ENCODE measurements at places on chromosomes 6 and 20. TPM values are rescaled to one million over a fixed set of nuclear protein-coding genes. Genes with fewer than 3 reads are reported as not detected.

DNA sequence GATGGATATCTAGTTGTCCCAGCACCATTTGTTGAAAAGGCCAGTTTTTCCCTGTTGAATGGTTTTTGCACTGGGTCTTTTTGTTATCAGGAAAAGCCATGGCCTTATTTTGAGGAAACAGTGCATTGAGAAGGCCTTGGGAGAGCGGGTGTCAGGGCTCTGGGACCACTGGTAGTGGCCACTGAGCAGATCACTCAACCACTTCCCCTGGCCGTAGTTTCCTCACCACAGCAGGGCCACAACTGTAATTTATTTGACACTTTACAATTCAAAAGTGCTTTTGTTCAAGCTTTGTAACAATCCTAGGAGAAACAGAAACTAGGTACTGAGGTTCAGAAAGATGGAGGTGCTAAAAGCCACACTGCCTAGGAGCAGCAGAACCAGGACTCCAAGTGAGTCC is 281.8 kb downstream of the GMDS start:
- no peaks in the 10 kb centered on the region for H3K4me1 ChIP-seq
- no peak for DNase-seq
- H3K36me3 ChIP-seq = no peaks in the 10 kb centered on the region
- H3K27ac ChIP-seq = no peak overlapping the region
- no peak overlapping the region for H3K4me3 ChIP-seq

GRCh38 chr6:3765415-3765814 is 13.9 kb upstream of the PXDC1 start:
- H3K27me3 ChIP-seq = no peaks in the 10 kb centered on the region
- H3K4me3 ChIP-seq = no peak overlapping the region
- no peak overlapping the region for H3K27ac ChIP-seq
- no peaks in the 10 kb centered on the region for H3K36me3 ChIP-seq

The RAET1L gene
- total RNA-seq = not detected

The HDAC2 gene
- 25.6 TPM for total RNA-seq

DNA sequence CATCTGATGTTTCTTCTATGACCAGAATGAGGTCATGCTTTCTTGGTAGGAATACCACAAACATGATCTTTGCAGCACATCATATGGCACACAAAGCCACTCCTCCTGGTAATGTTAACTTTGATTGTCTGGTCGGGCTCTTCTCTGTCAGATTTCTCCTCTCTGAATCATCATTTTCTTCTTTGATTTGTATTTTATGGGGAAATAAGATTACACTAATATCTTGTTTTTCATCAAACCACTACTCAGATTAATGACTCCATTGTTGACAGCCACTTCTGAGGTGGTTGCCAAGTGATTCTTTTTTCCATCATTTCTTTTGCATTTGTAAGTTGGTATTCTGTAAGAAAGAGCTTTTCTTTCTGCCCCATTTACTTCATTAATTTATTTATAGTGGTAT is 29.5 kb downstream of the TRMT11 start:
- no peak overlapping the region for H3K4me3 ChIP-seq
- no peaks in the 10 kb centered on the region for H3K27me3 ChIP-seq
- H3K4me1 ChIP-seq = no peaks in the 10 kb centered on the region

- no peaks in the 10 kb centered on the region for H3K36me3 ChIP-seq
- no peak overlapping the region for H3K27ac ChIP-seq
- H3K27me3 ChIP-seq = no peaks in the 10 kb centered on the region
- no peak for DNase-seq
- no peak overlapping the region for H3K4me3 ChIP-seq
- H3K4me1 ChIP-seq = peaks cover 53% of the 10 kb centered on the region
These were observed 53.1 kb downstream of the NINL start for GRCh38 chr20:25532015-25532751.

The GRM1 gene
- 0.07 TPM for total RNA-seq

The NT5E gene
- 10.6 TPM for total RNA-seq

The JPH2 gene
- 131 TPM for total RNA-seq

DNA sequence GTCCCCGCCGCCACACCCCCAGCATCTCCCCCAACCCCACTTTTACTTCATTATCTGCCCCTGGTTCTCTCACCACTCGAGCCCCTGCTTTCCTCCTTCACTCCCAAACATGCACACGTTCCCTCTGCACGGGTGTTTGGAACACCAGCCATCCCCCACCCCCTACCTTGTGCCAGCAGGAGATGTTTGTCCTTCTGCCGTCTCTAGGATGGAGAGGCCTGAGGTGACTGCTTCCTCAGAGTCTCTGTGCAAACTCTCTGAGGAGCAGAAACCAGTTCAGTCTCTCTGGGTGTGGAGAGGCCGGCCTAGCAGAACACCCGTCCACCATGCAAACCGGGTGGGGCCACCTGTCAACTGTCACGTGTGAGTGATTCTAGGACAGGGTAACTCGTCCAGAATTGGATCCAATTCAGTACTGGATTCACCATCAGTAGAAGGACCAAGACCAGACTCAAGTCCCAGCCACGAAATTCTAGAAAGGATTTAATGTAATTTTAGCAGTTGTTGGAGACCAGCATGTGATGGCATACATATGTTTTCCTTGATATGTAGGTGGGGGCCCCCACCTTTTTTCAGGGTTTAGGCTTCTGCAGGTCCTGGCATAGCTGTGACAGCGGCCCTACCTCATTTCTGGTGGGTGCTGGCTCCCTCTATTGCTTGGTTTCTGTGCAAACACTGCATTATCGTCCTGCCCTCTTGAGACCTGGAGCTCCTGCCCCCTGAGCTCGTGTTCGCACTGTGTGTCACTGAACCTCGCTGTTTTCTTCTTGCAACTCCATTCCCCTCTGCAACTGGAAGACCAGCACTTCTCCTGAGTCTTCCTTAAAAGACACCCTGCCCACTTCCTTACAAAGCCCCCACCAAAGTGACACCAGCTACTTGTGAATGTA is at the start of gene RAET1E:
TSS of gene RAET1E (minus strand) at position 259 of the 890 bp plus-strand sequence. CDS start 7,212 bp downstream, outside the sequence.
- DNase-seq = peak; percentile 55
- H3K27me3 ChIP-seq = no peaks in the 10 kb centered on the region
- peaks cover 42% of the 10 kb centered on the region for H3K4me1 ChIP-seq

GRCh38 chr6:169247991-169248390 is 5.7 kb downstream of the THBS2 start:
- no peak overlapping the region for H3K4me3 ChIP-seq
- no peak overlapping the region for H3K27ac ChIP-seq
- DNase-seq = no peak

GRCh38 chr6:18016133-18016532 is 28.7 kb upstream of the KIF13A start:
- no peaks in the 10 kb centered on the region for H3K27me3 ChIP-seq
- no peak overlapping the region for H3K27ac ChIP-seq
- H3K4me3 ChIP-seq = no peak overlapping the region

All from right atrium auricular region (tissue), 2 donors.